Eye (tissue), 1 donor: ENCODE measurements at places on chromosomes 1 and 21.

GRCh38 chr1:40944841-40945430 is 34.6 kb upstream of the CTPS1 start:
- DNase-seq = no peak

DNA sequence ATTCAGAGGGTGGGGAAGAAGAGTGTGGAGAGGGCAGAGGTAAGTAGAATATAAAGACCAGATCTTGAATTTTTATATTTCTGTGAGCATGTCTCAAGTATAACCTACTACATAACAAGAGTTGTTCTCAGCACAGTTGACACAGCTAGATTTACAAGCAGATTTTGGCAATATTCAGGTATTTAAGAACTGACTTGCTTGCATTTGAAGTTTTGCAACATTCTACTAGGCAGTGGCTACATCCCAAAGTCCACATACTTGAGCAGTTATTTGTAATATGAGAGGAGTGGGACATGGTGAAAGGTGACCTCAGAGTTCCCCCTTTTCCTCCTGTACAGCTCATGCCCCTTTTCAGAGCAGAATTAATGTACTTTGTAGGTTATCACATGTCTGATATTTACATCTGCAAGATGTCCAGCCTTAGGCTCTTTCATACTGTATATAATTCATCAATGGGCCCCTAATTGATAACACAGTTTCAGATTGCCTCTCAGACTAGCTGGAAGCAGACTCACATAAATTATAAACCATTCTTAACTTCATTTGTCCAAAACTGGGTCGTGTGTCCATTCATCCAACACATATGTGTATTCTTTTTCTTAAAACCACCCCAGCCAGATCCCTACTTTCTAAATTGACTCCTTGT is 136.7 kb upstream of the RAVER2 start:
- peak; percentile 15 for DNase-seq

GRCh38 chr1:158058237-158058985 is 65.0 kb downstream of the KIRREL1 start:
- no peak for DNase-seq

GRCh38 chr21:32826329-32827167 is 55.0 kb upstream of the PAXBP1 start:
- DNase-seq = peak; percentile 70

DNA sequence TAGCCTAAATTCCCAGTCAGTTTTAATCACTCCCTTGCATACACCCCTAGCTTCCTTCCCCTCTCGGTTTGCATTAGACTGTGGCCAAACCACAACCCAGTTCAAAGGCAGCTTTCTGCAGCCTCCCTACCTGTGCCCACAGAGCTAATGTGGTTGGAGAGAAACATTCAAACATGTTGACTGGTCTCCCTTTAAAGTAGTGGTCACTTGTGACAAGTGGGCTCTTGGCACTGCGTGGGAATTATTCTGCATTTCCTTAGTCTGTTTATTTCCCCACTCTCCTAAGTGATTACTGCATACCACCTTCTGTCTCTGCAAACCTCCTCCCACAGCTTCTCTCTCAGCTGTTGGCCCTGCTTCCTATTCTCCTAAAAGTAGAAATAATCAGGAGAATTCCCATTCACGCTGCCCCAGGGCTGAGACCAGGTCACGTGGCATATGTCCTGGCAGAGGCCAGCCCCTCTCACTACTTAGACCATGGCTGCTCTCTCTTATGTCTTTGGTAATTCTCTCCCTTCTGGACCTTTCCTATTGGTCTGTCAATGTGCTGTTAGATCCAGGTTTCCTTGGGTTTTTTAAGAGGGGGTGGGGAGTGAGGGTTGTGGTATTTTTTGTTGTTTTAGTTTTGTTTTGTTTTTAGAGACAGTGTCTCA is 38.4 kb upstream of the CD101 start:
- DNase-seq = no peak

GRCh38 chr1:206985162-206985749 is 15.0 kb upstream of the FCAMR start:
- DNase-seq = no peak

DNA sequence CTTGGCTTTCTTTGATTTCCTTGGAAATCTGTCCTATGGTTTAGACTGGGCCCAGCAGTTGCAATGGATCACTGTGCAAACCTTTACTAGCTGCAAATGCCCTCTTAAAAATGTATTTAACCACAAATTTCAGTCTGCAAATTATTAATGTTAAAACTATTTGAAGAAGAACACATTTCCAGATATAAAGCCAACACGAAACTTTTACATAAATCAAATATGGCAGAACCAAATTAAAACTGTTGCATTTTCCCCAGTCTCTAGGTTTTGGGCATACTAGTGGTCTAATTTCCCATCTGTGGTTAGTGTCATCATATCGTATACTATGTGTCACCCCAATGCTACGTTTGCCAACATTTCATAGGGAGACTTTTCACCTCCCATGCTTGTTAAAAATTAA is 52.3 kb downstream of the HMCN1 start:
- no peak for DNase-seq

GRCh38 chr1:100657876-100658715 is 61.4 kb upstream of the VCAM1 start:
- DNase-seq = no peak

- DNase-seq = no peak
Measured at GRCh38 chr1:8200317-8201115, 117.4 kb upstream of the SLC45A1 start.

GRCh38 chr1:151961833-151962232 is 31.8 kb downstream of the S100A10 start:
- DNase-seq = no peak

DNA sequence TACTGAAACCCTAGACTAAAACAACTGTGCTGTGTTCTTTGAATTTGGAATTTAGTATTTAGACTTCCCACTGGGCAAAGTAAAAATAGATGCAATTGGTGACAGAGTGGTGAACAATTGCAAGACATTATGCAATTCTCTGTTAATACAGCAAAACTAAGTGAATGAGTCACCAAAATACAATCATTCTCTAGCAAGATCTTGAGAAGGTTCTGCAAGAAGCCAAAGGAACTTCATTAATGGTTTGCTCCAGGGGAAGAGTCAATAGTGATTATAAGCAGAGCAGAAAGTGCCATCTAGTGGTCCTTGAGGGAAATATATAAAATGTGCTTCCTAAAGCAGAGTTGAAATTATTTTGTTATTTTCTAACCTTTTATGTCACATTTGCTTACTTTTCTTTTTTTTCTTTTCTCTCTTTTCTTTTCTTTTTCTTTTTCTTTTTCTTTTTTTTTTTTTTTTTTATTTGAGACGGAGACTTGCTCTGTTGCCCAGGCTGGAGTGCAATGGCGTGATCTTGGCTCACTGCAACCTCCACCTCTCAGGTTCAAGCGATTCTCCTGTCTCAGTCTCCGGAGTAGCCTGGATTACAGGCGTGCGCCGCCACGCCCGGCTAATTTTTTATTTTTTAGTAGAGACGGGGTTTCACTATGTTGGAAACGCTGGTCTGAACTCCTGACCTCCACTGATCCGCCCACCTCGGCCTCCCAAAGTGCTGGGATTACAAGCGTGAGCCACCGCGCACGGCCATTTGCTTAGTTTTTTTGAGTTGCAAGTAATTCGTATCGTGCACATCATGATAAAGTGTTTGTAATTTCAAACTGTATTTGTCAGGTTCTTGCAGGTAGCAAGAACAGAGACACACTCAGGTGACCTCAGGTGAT is 99.2 kb downstream of the CTH start:
- peak; percentile 83 for DNase-seq

- DNase-seq = no peak
Measured at GRCh38 chr1:25246600-25247023, 642 bp downstream of the RSRP1 start.

- DNase-seq = no peak
Measured at GRCh38 chr1:175217721-175218531, 25.4 kb upstream of the KIAA0040 start.

- DNase-seq = no peak
Measured at GRCh38 chr1:201229771-201230635, 39.4 kb downstream of the IGFN1 start.

DNA sequence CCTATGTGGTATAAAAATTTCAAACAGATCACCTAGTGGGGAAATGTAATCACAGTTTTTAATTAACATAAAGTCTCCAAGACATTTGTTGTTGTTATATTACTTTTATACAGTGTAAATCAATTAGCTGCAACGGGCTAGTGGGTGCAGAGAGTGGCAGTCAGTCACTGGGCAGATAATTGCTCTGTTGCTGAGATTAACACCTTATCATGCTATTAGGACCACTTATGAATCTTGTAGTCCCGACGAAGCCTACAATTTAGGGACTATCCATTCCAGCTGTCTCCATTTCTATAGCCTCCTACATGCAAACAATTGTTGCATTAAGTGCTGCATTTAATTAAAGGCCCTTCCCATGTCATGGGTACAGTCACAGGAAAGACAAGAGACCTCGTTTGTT is 158.9 kb upstream of the PROX1 start:
- DNase-seq = no peak

DNA sequence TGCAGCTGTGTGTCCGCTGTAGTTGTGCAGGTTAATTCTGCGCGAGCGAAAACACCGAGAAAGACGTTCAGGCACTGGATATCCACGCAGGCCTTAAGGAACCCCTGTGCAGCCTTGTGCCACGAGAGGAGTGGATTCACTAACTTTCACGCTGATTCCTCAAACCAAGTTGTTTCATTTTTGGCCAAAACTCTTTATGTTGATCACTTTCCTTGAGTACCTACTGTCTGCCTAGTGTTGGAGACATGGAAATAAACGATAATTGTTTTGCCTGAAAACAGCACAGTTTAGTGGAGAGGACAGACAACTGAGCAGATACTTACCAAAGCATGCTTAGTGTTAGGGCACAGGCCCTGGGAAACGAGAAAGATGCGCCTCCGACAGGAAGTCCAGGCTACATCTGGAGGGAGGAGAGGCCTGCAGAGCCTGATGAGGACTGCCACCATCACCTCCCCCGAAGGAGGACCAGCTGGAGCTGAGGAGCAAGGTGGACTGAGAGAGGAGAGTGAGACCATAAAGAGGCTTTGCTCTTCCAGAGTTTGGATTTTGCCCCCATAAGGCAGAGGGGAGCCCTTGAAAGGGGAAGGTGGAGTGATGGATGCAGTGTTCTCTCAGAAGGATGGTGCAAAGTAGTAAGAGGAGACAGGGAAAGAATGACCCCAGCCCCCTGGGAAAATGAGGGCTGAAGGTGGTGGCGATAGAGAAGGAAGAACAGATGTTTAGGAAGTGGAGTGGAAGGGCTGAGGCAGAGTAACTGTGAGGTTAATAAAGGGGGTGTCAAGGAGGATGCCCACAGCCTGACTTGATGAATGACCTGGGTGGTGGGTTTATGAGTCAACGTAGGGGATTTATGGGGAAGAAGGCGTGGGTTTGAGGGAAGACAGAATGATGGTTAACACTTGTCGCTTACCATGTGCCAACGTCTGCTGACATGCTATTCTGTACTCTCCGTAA is 956 bp upstream of the SCAF4 start:
- peak; percentile 93 for DNase-seq

GRCh38 chr21:45154511-45155508 is 80.4 kb downstream of the ADARB1 start:
- peak; percentile 58 for DNase-seq

DNA sequence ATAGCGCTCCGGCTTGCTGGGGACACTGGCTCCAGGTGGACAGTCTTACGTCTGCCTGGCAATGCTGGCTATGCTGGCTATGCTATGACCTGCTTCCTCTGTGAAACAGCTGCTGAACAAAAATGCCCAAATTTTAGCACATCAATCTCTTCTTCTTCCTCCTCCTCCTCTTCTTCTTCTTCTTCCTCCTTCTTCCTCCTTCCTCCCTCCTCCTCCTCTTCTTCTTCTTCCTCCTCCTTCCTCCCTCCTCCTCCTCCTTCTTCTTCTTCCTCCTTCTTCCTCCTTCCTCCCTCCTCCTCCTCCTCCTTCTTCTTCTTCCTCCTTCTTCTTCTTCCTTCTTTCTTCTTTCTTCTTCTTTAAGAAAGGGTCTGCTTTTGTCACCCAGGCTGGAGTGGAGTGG is 401.3 kb downstream of the KIF26B start:
- DNase-seq = no peak

DNA sequence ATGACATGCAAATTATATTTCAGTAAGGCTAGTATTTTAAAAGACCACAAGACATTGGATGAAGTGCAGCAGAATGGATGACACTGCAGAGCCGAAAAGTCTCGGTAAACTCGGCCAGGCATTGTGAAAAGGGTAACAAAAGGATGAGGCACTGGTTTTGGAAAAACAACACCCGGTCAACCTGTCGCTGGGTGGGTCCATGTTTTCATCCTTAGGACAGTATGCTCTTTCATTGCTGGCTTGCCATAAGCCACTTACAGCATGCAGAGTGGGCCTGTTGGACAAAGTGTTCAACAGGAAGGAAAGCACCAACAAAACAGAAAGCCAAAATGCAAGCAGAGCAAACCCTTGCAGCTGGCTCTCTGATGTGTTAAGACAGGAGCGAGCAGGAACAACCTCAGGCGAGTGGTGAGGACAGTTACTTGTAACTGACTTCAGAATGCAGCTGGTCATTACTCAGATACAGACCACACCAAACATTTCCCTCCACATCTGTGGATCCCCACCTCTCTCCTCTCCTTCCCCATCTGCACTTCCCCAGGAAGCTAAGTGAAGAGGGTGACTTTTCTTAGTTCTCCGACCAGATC is 2.9 kb upstream of the RCAN1 start:
- DNase-seq = no peak

- no peak for DNase-seq
Measured at GRCh38 chr21:31879241-31879650, 6.4 kb downstream of the HUNK start.

- DNase-seq = peak; percentile 38
Measured at GRCh38 chr1:25757151-25757845, 42.7 kb upstream of the SELENON start.

DNA sequence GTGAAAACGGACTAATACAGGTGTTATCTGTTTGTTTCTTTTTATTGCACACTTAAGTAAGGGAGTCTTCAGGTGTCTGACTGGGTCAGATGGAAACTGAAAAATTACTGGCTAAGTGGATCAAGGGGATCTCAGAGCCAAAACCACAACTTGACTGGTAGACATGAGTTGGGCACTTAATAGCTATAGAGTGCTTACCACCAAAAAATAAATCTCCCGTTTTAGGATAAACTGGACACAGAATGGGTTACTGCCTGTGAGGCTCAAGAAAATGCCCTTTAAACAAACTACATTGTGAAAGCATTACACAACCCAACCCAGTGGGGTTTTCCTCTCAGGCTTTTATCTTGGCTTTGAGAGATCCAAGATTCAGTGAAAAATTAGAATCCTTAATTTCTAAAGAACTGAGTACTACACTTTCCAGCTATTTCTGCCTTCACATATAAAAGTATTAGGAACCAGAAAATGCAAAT is 134.0 kb upstream of the LYPLAL1 start:
- DNase-seq = no peak
